ENCODE measurements at places on chromosomes 4 and X.

- DNase-seq: no peak
Measured at GRCh38 chrX:52507331-52507730, 9.5 kb downstream of the XAGE1B start.

- DNase-seq: peak; percentile 98
Measured at GRCh38 chr4:101347557-101348366, 436 bp upstream of the PPP3CA start.

DNA sequence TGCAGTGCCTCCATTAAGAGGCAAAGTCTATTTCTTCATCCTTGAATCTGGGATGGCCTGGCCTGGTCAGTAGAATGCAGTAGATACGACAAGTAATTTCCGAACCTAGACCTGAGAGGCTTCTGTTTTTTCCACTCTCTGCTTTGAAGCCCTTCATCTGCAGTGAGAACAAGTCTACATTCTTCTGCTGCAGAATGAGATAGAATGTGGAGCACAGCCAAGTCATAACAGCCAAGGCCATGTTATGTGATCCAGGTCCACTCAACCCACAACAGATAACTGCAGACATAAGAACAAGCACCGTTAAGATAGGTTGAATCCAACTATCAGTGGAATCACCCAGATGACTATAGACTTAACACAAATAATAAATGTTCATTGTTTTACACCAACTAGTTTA, 1297.7 kb downstream of the C4orf33 start:
- no peak for DNase-seq

GRCh38 chr4:147396105-147396504, 84.8 kb upstream of the EDNRA start:
- no peak for DNase-seq

DNA sequence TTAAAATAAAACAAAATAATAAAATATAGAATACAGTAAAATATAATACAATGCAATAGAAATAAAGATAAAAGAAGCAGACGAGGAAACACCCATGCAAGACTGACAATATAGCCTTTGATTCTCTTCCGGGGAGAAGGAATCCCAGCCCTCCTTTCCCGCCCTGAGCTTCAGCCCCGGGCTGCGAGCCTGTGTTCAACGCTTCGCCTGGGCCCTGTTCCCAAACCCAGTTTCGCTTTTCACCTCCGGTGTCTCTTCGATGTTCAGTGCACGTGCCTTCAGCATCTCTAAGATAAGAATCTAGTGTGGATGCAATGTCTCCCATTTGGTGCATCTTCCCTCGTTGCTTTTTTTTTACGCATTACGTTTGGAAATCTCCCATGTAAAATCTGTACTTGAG, 38.4 kb upstream of the ARSD start:
- DNase-seq: no peak

- DNase-seq: no peak
Measured at GRCh38 chr4:21780148-21780547, 168.4 kb downstream of the KCNIP4 start.

GRCh38 chr4:6634746-6635145, 5.7 kb upstream of the MRFAP1 start:
- no peak for DNase-seq

DNA sequence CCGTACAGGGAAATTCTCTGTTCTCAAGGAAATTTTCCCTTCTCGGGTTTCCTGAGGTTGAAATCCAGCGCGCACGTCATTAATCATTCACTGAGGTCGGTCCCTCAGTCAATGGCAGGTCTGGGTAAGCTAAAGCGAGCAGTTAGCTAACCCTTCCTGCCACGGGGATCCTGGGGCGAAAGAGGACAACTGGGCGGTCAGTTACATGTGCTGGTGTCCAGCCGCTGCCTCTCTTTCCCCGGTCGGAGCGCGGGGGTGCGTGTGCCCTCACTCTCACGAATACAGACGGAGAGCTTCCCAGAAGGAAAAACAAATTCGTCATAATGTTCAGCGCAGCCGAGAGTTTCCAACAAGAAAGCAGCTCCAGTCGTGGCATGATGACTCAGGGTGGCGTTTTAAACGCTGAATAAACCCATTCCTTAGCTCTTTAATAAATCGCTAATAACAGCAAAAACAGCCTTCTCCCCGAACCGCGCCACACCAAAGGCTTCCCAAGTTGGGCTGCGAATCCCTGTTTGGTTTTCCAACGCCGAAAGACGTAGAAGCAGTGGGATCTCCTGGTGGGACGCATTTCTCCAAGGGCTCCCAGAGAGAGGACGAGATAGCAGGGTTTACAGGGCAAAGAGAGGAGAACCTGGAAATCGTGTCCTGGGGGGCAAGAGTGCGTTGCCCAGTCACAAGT, 752 bp upstream of the FGF5 start:
- no peak for DNase-seq

DNA sequence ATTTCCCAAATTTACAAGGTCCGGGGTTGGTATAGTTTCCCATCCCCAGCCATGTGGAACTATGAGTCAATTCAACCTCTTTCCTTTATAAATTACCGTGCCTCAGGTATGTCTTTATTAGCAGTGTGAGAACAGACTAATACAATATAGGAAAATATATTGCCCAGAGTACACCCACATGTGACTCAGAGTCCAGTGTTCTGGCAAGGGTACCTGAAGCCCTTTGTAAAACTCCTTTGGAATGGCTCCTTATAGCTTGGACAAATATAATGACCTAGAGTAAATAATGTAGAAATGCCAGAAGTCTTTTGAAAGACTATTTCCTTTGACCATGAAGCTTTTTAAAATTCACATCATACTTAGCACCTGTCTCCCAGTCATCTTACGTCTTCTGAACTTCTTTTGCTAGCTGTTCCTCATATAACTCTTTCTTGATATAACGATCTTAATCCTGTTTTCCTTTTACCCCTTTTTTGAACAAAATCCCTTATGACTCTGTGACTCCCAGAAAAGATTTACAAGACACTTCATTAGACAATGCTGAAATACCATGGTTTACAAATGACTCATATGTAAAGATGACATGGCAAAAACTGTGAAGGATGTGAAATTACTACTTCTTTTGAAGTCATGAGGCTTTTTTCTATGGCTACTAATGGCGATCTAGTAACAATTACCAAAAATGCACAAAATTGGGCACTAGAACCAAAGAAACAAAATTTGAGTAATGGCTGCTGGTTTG, 408.9 kb downstream of the NAP1L3 start:
- no peak for DNase-seq

DNA sequence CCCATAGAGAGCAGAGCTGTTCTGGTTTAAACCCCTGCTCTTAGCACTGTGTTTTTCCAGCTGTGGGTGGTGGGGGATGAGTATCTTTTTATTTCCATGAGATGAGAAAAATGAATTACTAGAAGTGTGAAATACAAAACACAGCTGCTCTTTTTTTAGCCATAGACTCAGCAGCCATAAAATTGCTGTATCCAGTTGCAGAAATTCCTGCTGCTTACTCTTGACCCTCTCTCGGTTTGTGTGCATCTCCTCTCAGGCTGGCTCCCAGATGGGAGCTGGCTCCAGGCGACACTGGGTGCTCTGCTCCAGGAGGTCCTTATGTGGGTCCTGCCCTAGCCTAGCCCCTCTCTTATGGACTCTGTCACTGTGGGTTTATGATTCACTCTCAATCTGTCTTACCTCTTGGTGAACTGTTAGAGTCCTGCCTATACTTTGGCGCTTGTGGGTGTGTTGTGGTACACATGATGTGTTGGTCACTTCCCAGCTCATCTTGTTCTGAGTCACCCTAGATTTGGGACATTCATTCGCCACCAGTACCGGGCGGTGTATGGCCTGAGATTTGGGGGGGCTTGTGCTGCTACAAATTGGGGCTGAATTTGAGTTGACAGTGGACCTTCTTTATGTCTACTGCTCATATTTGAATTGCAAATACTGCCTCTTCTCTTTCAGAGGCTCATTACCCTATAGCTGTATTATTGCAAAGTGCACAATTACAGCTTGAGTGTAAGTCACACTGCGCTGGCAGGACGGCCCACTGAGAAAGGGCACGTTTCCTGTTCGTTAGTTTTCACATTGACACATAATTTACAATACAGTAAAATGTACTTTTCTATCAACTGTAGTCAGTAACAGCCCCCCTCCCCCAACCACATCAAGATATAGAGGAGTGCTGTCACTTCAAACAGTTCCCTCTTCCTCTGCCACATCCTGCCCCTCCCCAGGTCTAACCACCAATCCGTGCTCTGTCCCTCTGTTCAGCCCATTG, 46.9 kb upstream of the MSANTD1 start:
- peak; percentile 65 for DNase-seq

DNA sequence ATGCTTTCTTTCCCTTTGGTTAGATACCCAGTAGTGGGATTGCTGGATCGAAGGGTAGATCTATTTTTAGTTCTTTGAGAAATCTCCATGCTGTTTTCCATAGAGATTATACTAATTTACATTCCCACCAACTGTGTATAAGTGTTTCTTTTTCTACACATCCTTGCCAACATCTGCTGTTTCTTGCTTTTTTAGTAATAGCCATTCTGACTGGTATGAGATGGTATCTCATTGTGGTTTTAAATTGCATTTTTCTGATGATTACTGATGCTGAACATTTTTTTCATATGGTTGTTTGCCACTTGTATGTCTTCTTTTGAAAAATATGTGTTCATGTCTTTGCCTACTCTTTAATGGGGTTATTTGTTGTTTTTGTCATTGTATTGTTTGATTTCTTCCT, 6.6 kb upstream of the AGA start:
- no peak for DNase-seq

DNA sequence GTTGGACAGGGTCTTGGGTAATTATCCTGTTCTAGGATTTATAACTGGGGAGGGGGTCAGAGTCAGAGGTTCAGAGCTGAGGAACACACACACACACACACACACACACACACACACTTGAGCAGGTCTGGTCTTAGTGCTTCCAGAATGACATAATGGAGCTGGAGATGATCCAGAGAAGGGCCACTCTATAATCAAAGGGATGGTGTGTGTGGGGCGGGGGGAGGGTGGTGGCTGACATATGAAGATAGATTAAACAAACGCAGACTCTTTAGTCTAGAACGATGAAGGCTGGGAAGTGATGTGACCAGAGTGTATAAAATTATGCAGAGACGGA, 434 bp upstream of the TMEM255A start:
- no peak for DNase-seq

DNA sequence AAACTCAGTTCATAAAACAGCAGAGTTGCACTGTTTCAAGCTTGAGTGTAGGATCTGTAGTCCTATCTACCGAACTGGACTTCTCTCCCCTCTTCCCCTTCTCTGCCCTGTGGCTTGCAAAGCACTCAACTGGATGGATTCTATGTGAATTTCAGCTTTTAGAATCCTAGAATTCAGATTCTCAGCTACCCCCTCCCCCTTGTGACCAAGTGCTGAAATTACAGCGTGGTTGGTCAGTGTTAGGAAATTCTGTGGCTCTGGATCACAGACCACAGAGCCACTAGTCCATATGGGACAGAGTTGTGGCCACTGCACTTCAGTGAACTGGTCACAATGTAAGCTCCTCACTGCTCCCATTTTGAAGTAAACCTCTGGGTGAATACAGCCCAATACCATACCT, 64.6 kb upstream of the TRPC5 start:
- DNase-seq: no peak

DNA sequence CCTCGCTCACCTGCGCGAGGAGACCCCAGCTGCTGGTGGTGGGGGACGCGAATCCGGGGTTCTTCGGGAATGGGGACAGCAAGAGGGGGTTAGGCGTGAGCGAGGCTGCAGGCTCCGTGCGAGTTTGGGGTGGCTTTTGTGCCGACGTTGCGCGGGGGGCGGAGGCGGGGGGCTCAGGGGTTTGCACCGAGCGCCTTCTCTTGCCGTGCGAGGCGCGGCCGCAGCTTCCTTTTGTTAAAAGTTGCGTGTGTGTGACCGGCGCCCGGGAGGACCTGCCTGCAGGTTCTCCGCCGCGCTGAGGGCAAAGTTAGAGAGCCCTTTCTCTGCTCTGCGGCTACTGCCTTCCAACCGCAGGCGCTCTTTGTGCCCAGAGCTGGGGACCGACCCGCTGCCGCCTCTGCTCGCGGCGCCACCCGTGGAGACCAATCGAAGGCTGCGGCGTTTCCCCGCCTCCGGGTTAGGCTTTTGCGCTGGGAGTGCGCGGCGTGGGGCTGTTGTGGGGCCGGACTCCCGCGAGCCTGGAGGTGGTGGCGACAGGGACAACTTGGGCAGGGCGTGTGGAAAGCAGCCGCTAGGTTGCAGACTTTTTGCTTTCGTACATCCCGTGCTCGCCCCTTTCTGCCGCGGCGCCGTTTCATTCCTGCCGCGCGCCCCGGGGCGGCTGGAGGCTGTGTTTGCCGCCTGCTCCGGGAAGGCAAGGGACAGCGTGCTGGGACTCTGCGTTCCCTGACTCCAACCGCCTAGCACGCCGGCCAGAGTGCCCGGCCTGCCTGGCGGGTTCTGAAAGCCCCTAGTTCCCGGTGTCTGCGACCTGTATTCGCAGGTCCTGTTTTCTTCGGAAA, 716 bp downstream of the KIT start:
- peak; percentile 52 for DNase-seq

DNA sequence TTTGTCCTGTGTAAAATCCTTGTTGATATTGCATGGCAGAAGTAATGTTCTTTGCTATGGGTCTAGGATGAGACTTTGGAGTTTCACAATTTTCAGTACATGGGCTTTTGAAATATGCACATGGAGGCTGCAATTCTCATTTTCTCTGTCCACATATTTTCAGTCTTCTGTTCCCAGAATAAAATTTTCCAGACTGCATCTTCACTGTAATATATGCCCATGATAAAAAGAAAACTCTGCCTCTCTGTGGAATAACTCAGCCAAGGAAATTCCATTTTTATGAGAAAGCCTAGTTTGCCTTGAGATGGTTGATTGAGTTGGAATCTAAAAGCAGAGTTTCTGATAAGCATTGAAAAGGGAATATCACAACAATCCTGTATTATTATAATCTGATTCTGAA, 601.4 kb upstream of the AADAT start:
- no peak for DNase-seq

DNA sequence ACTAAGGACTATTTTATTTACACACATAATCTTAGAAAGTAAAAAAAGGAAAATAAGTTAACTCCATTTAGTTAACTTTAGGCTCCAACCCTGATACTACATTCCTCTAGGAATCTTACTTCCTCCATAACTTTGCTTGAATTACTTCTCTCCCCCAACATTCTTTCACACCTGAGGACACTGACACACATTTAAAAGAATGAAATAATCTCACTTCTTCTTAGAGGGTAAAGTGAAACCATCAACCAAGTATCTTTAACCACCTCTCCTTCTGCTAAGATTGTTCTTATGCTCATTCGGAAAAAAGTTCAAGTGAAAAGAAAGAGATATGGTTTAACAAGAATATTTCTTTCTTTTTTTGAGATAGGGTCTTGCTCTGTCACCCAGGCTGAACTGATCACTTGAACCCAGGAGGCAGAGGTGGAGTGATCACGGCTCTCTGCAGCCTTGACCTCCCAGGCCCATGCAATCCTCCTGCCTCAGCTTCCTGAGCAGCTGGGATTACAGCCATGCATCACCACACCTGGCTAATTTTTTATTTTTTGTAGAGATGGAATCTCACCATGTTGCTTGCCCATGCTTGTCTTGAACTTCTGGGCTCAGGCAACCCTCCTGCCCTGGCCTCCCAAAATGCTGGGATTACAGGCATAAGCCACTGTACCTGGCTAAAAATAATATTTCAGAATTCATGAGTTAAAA, 28.5 kb downstream of the SLC25A4 start:
- DNase-seq: no peak

Data from CD8-positive, alpha-beta T cell (primary cell).